Psoas muscle (tissue), 8 donors: ENCODE measurements at places on chromosomes 3 and 15. TPM values are rescaled to one million over a fixed set of nuclear protein-coding genes. Genes with fewer than 3 reads are reported as not detected.

Gene MYO5A
- polyA plus RNA-seq, result 3.6 TPM

Gene P2RY1
- polyA plus RNA-seq, result 0.25 TPM

Gene ACKR4
- polyA plus RNA-seq, result 0.29 TPM

Gene CADPS
- 0.01 TPM for polyA plus RNA-seq

Gene GPR156
- polyA plus RNA-seq, result not detected

Gene LRRN1
- polyA plus RNA-seq, result 3.2 TPM
